ENCODE measurements at places on chromosomes 7 and 10.
A peak's percentile ranks its signal among the peaks of the same experiment; 100 is the strongest.

GRCh38 chr10:112985690-112986543 lies 35.9 kb downstream of the TCF7L2 start:
- DNase-seq, result peak; percentile 66

GRCh38 chr10:78553792-78554191 lies 515.0 kb upstream of the ZMIZ1 start:
- DNase-seq, result no peak

GRCh38 chr10:112269266-112269665 lies 13.9 kb upstream of the TECTB start:
- DNase-seq, result peak; percentile 54

DNA sequence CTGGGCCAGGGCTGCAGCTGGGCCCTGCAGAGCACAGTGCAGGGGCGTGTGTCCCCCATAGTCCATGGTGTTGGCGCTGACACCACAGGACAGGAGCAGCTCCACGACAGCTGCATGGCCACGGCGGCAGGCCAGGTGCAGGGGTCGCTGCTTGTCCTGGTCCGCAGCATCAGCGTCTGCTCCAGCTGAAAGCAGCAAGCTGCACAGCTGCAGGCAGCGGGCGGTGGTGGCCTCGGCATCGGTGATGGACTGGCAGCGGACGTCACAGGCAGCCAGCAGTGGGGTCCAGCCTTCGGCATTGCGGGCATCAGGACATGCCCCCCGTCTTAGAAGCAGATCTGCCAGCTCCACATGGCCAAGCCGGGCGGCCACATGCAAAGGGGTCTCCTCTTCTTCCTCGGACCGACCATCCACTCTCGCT lies 6.0 kb downstream of the ASB10 start:
- DNase-seq, result no peak

DNA sequence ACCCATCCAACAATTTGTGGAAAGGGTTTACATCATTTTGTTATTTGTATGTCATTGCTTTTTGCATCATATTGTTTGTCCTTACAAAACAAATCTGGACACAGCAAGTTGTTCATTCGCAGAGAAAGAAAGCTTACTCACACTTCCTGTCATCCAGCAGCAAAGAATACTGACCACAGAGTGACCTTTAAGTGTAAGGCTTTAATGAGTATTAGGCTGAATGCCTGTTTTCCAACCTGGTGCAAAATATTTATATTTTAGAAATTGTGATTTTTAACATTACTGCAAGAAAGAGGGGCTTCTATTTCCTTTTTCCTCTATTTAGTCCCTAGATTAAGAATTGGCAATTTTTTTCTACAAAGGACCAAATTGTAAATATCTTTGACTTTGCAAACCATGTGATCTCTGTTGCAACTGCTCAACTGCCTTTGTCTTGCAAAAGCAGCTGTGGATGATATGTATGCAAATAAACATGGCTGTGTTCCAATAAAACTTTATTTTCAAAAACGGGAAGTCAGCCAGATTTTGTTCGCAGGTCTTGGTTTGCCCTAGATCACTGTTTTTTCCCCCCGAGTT lies 27.8 kb upstream of the ITGB1 start:
- DNase-seq, result peak; percentile 97

GRCh38 chr7:144997512-144997911 lies 161.7 kb upstream of the TPK1 start:
- no peak for DNase-seq

DNA sequence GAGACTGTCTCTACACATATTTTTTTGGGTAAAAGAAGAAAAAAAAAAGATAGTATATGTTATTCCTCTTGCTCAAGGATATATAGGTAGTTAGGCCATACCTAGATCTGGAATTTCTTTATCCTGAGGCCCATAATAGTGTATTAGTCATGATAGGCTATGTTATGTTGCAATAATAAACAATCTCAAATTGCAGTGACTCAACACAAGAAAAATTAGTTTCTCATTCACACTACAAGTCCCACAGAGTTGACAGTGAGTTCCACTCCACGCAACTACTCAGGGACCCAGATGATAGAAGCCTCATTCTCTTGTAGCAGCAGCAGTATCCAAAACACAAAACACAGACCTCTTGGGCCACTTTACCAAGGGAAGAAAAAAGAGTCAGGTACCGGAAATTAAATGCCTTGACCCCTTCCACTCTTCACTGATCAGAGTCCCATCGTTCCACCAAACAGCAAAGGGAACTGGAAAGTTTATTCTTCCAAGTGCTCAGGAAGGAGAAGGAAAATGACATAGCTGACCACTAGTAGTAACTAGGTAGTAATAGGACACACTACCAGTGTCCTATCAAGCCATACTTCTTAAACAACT lies 7.4 kb upstream of the C10orf67 start:
- peak; percentile 87 for DNase-seq

GRCh38 chr7:3866277-3866676 lies 565.2 kb downstream of the SDK1 start:
- no peak for DNase-seq

GRCh38 chr7:116806046-116806944 lies 56.1 kb upstream of the CAPZA2 start:
- no peak for DNase-seq

DNA sequence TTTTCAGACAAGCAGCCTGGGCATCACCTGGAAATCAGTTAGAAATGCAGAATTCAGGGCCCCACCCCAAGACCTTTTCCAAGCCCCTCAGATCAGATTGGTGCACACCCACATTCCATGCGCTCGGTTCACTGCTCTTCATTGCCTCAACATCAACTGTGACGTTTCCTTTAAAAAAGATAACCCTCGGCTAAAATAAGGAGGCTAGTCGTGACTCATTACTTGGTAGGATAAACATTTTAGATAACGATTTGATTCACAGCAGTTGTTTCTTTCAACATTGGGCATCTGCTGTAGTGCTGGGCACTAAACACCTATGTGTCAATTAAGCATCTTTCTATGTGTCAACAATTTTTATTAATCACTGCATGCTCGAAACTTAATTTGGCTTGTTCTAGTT lies 191.1 kb upstream of the LRGUK start:
- peak; percentile 68 for DNase-seq

DNA sequence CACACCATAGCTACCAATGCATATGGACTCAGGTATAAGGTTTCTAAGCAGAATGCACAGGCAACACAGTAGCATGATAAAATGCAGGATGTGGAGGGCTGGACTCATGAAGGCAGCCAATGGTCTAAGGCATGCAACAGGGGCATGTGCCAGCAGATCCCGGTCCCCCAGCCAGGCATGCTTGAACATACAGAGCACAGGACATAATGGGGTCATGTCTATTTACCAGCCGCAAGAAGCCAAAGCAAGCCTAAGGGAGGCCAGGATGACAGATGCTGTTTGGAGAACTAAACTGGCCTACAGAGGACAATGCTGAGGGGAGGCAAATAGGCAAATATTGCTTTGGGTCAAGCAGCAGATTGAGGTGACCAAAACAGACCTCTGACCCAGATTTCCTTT lies 60.0 kb upstream of the PDLIM1 start:
- no peak for DNase-seq

GRCh38 chr7:46814516-46815250 lies 767.2 kb downstream of the TNS3 start:
- DNase-seq, result peak; percentile 27

GRCh38 chr7:336810-337566 lies 47.0 kb downstream of the FOXL3 start:
- DNase-seq, result no peak

DNA sequence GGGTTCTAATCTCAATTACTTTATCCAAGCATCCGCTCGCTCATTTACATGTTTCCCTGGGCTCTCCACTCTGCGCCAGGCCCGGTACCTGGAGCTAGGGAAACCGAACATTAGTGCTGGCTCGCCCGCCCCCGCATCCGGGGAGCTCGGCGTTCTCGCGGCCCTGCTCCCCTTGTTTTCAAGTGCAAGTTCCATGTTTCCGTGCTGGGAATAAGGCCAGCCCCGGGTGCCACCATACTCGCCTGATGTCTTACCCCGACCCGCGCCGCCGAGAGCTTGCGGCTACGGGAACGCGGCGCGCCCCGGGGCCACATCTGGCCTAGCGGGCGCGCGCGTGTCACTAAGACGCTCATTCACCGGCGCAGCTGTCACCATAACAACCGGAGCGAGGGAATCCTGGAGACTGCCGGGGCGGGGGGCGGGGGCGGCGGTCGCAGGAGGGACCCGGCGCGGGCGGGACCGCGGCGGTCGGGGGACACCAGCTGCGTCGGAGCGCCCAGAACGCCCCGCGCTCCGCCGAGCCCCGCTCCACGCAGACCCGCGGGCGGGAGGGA lies at the start of gene NEURL1:
NEURL1 (plus strand) TSS at position 344 of the 554 bp plus-strand sequence. CDS start 683 bp downstream, outside the sequence.
- DNase-seq, result no peak

All from iris pigment epithelial cell (primary cell).